ENCODE measurements at places on chromosomes 4 and X. TPM values are rescaled to one million over a fixed set of nuclear protein-coding genes. Genes with fewer than 3 reads are reported as not detected.

The RRH gene
- total RNA-seq: 0.13 TPM

The CSN2 gene
- total RNA-seq: not detected

The AFM gene
- total RNA-seq: not detected

The IBSP gene
- not detected for total RNA-seq

The ATP1B4 gene
- not detected for total RNA-seq

The SSX2 gene
- not detected for total RNA-seq

The NAT8L gene
- total RNA-seq: not detected

The HTRA3 gene
- total RNA-seq: 10.3 TPM

The WDR17 gene
- 0.64 TPM for total RNA-seq

The GAGE1 gene
- total RNA-seq: not detected

The CYSLTR1 gene
- total RNA-seq: not detected

The SMIM9 gene
- not detected for total RNA-seq

The TMSB15C gene
- total RNA-seq: 3.2 TPM

The SLC26A1 gene
- total RNA-seq: not detected

The USP17L21 gene
- not detected for total RNA-seq

The CYP4V2 gene
- 7.7 TPM for total RNA-seq

The UGT8 gene
- not detected for total RNA-seq

The CLCN4 gene
- 4.1 TPM for total RNA-seq

The GAGE12F gene
- total RNA-seq: not detected

The KIAA1210 gene
- not detected for total RNA-seq

The MGARP gene
- 29.9 TPM for total RNA-seq

The ITGB1BP2 gene
- total RNA-seq: 0.80 TPM

The MXRA5 gene
- total RNA-seq: 1.9 TPM

The TASL gene
- total RNA-seq: not detected

The UGT2B10 gene
- not detected for total RNA-seq

The FGFBP2 gene
- total RNA-seq: not detected

The FRG2 gene
- not detected for total RNA-seq

The MAGEB10 gene
- not detected for total RNA-seq

The GPRASP1 gene
- 1.2 TPM for total RNA-seq

The SCML2 gene
- 0.88 TPM for total RNA-seq

The CHST7 gene
- 25.2 TPM for total RNA-seq

The RPS3A gene
- 3,246 TPM for total RNA-seq

The PRMT9 gene
- 5.3 TPM for total RNA-seq
